ENCODE measurements at places on chromosomes 12 and 14.

- no peak for DNase-seq
These were observed 866.1 kb downstream of the C12orf50 start for GRCh38 chr12:87163122-87163521.

- no peak for DNase-seq
These were observed 7.5 kb upstream of the FOXG1 start for GRCh38 chr14:28758885-28759652.

GRCh38 chr12:101819467-101819866 lies 11.3 kb downstream of the GNPTAB start:
- no peak for DNase-seq

DNA sequence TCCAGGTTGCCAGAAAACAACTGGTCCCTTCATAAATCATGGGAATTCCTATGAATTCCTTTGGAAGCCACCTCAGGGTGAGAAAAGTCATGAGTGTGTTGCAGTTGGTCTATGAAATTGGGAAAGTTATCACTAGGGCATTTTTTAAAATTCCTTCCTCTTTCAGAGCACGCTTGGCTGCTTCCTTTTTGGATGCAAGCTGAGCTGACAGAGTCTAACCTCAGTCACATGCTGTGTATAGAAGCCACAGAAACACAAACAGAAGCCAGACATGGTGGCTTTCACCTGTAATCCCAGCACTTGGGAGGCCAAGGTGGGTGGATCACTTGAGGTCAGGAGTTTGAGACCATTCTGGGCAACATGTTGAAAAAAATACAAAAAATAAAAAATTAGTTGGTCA lies 21.7 kb upstream of the HELB start:
- no peak for DNase-seq

GRCh38 chr12:121241156-121241970 lies 31.4 kb downstream of the P2RX4 start:
- DNase-seq: no peak

GRCh38 chr12:52061470-52062166 lies 8.2 kb upstream of the ATG101 start:
- DNase-seq: no peak

DNA sequence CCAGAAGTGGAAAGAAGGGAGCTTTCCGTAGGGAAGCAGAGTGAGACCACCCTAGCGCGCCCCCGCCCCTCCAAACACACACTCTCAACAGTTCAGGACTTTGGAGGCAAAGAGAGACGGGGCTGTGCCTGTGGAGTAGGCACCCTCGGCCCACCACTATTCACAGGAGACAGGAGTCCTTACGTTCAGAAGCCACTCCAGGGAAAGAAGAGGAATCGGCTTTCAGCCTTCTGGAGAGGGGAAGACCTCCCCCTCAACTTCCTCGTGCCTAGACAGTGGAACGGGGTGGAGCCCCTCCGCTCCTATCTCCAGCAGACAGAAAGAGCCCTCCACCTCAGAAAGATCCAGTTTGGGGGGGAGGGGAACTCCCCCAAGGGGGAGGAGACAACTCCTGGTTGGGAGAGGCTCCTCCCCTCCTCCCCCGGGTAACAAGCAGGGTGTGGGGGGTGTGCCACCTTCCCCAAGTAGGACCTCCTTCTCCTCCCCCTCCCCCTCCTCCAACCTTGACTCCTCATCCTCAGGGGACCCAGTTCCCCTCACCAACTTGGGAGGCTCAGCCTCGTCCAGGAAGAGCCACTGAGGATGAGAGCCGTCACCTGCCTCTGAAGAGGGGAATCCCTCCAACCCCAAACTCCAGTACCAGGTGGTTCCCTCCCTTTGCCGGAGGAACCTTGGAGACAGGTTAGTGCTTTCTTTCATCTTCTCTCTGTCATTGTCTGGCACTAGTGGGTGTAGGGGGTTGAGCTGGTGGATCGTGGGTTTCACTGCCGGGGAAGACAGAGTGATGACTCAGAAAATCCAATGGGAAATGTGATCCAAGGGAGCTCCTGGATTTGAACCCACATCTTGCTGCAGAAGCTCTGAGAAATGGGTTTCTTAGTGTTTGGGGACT lies 883 bp downstream of the FOXJ2 start:
- DNase-seq: peak; percentile 97

DNA sequence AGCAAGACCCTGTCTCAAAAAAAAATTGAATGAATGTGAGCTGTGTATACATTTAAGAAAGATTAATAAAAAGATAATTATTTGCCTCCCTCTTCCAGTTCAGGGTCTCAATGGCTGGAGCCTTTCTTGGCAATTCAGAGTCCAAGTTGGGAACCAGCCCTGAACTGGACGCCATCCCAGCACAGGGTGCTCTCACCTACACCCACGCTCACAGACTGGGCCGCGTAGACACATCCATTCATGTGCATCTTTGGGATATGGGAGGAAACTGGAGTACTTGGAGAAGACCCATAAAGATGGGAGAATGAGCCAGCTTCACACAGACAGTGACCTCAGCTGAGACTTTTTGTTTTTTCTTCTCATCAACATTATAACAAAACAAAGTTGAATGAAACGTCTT lies 6.5 kb downstream of the MAPK1IP1L start:
- no peak for DNase-seq

GRCh38 chr12:27524494-27524835 lies 459 bp downstream of the PPFIBP1 start:
- DNase-seq: no peak

GRCh38 chr12:10364815-10365622 lies 24.8 kb downstream of the KLRK1 start:
- DNase-seq: peak; percentile 18

- peak; percentile 63 for DNase-seq
These were observed 14.6 kb downstream of the RAPGEF3 start for GRCh38 chr12:47744005-47744651.

DNA sequence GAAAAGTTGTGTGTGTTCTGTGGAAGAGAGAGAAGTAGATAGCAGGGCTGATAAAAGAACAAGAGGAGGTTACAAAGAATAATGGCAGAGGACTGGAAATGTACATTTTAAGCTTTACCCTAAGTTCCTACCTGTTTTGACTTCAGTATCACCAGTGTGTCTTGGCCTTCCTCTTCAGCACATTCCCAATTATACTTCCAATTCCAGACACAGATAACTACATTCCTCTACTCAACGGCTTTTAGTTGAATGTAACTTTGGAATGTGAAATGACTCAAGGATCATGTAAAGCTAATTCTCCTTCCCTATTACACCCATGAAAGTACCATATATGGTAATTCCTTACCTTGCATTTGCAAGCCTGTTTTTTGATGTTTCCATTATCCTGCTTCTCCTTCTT lies 5.0 kb downstream of the MGST1 start:
- DNase-seq: no peak

- DNase-seq: no peak
These were observed 297.2 kb upstream of the AMIGO2 start for GRCh38 chr12:47376927-47377326.

DNA sequence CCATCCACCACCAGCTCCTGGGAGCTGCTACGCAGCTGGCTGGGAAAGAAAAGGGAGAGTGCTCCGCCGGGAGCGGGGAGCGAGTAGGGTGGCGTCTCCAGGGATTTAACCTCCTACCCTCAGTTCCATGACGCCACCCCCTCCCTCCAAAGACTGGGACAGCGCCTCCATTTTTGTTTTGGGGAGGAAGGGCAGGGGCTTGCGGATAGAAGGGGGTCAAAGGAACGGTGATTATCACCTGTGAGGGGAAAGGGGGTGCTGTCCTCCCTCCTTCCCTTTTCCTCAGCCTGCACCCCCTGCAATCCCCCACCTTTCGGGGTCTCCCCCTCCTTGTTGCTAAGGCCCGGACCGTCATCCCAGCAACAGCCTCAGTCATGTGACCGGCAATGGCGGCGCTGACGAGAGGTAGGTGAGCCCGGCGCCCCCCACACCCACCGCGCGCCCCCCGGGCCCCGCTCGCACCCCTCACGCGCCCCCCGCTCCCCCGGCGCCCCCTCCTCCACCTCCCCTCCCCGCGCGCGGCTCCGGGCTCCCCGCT lies at the start of gene DTX3:
TSS of gene DTX3 (plus strand) at position 371 of the 538 bp plus-strand sequence. CDS start 1,694 bp downstream, outside the sequence.
- peak; percentile 75 for DNase-seq

DNA sequence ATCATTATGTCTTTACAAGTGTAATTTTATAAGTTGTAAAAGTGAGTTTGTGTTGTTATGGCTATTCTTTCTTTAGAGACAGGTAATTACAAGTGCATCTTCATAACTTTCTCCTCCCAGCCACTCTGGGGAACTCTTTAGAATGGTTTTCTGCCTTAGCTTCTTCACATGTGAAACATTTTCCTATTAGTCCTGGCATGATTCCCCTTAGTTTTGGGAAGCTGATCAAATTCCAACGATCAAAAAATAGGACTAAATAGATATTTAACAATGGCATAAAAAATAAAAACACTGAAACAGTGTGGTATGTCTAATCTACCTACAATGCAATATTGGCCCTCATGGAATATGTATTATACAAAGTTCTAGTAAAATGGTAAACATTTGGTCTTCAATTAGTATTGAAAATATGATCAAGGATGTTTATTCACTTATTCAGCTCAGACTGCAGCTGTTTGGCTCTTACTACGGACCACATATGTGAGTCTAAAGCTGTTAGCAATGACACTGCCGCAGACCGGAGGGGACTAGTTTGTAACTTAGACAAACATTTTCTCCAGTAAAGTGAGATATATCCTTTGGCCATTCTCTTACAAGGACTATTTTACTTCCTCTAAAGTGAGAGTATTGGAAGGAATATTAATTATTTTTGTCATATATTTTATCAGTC lies 890.8 kb upstream of the USP15 start:
- no peak for DNase-seq

DNA sequence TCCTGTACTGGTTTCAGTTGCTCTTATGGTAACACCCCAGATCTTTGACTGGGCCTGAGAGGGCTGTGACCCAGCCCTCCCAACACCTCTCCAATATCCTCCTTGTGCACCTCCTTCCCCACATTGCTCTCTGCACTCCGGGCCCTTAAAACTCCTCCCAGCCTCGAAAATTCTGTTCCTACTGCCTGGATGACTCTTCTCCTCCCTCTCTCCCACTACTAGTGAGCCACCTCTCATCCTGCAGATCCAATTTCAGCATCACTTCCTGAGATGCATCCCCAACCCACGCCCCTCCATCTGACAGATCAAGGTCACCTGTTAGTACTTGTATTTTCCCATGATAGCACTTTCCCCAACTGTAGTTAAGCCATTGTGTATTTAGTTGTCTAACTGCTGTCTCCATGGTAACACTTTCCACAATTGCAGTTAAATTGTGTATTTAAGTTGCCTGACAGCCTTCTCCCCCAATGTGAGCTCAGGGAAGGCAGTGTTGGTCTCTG lies 11.5 kb upstream of the NT5DC3 start:
- DNase-seq: peak; percentile 83

- peak; percentile 89 for DNase-seq
These were observed 43.9 kb upstream of the PLEKHG6 start for GRCh38 chr12:6266541-6266966.

GRCh38 chr14:93977790-93978581 lies 1.6 kb upstream of the ASB2 start:
- no peak for DNase-seq

DNA sequence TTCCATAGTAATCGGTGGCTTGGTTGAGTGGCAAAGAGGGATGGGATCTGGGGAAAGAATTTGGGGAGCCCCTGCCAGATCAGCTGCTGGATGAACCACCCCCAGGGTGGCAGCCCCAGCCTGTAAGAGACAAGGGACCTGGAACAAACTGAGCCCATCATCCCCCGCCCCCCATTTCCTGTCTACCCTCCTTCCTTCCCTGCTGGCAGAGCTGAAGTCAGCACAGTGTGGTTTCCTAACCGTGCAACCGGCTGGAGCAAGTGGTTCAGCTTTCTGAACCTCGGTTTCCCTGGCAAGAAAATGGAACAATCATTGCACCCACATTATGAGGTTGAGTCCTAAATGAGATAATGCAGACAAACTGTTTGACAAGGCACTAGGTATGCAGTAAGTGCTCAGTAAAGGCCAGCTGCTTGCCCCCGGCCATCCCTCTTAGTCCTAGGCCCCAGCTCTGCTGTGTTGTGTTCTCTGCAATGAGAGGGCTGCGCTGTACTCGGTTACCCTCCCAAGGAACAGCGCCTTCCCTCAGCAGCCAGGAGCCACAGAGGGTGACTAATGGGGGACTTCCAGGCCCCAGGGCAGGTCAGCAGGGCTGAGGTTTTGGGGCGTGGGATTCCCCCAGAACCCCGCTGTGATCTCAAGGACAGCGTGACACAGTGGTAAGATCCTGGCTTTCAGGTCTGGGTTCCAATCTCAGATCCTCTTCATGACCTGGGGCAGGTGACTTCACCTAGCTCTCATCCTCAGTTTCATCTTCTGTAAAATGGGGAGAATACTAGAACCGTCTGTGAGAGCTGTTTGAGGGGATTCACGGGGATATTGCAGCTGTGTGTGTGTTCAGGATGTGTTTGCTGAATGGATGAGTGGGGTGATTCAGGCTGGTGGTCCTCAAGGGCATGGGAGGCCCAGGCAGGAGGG lies 16.5 kb downstream of the SELPLG start:
- DNase-seq: no peak

DNA sequence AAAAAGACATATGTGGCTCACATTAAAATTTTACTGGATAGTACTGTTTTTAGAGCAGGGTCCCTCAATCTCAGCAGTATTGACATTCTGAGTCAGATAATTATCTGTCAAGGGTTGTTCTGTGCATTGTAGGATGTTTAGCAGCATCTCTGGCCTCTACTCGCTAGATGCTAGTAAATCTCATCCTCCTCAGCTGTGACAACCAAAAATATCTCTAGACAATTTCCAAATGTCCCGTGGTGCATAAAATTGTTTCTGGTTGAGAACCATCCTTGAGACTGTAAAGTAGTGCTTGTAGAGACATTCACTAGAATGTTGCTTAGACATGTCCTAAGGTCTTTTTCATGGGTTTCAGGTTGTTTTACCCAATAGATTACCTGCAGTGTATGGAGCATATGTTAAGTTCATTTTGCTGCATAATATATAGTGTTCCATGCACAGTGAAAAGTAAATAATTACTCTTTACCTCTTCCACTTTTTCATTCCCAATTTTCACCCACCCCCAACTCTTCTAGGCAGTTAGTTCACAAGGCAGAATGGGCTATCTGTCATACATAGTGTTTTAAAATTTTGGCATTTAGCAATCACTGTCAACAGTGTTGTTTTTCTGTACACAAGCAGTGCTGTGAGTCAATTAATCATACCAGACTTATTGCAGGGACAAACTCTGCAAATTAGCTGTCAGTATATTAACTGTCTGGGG lies 200.2 kb upstream of the SLC38A2 start:
- no peak for DNase-seq

DNA sequence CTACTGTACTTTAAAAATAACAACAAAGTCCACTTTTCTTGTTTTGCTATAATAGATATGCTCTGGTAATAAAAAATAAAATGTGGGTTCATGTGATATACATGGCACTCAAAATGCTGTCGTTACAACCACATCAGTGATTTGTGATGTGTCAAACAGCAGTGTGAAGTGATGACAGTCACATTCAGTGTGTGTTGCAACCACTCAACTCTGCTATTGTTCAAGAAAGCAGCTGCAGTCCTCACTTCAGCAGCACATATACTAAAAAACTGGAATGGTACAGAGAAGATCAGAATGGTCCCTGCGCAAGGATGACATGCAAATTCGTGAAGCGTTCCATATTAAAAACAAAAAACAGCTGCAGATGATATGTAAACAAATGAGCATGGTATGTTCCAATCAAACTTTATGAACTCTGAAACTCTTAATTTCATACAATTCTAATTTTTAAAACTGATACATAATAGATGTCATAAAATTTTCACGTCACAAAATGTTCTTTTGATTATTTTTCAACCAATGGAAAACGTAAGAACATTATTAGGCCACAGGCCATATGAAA lies 6.7 kb downstream of the TRMT5 start:
- DNase-seq: no peak
